ENCODE measurements at places on chromosomes 3 and 15. TPM values are rescaled to one million over a fixed set of nuclear protein-coding genes. Genes with fewer than 3 reads are reported as not detected.

The GOLGA8Q gene
- 2.1 TPM for total RNA-seq

The ZCWPW2 gene
- 1.2 TPM for total RNA-seq

The ISLR gene
- 149 TPM for total RNA-seq

The BUB1B gene
- 1.3 TPM for total RNA-seq

The PLCH1 gene
- 0.50 TPM for total RNA-seq

The XYLB gene
- 1.7 TPM for total RNA-seq

The CSPG4 gene
- 195 TPM for total RNA-seq

The DUOXA2 gene
- total RNA-seq = not detected

The CLRN1 gene
- not detected for total RNA-seq

The GOLGA6A gene
- not detected for total RNA-seq

The GPR176 gene
- 5.1 TPM for total RNA-seq

The LRTM1 gene
- not detected for total RNA-seq

The PLSCR2 gene
- total RNA-seq = not detected

The CAPN3 gene
- total RNA-seq = 7.5 TPM

The RTP3 gene
- total RNA-seq = not detected

The MITF gene
- total RNA-seq = 141 TPM

The SAXO2 gene
- total RNA-seq = not detected

The PARP15 gene
- 2.3 TPM for total RNA-seq

The MAPK6 gene
- 19.4 TPM for total RNA-seq
